Bronchial smooth muscle cell (primary cell): ENCODE measurements at places on chromosomes 1 and 21. TPM values are rescaled to one million over a fixed set of nuclear protein-coding genes. Genes with fewer than 3 reads are reported as not detected.

Gene CASQ1
- not detected in 2 replicates for total RNA-seq

Gene FCER1G
- not detected in 2 replicates for total RNA-seq

Gene IVL
- not detected in 2 replicates for total RNA-seq

Gene GJA9
- not detected in 2 replicates for total RNA-seq

Gene MORC3
- total RNA-seq: 29.8 and 34.8 TPM in 2 replicates

Gene PM20D1
- total RNA-seq: 0.09 TPM in 1 of 2 replicates, not detected in the other

Gene UBL4B
- total RNA-seq: under 0.01 and 0.09 TPM in 2 replicates

Gene CDC42SE1
- total RNA-seq: 23.6 and 24.7 TPM in 2 replicates

Gene TTLL7
- 12.9 and 14.5 TPM in 2 replicates for total RNA-seq

Gene EPHB2
- total RNA-seq: 37.2 and 42.3 TPM in 2 replicates

Gene SYCP1
- total RNA-seq: not detected in 2 replicates

Gene NTMT2
- not detected in 2 replicates for total RNA-seq

Gene CLDN8
- total RNA-seq: not detected in 2 replicates

Gene CD52
- total RNA-seq: not detected in 2 replicates

Gene FCRL1
- total RNA-seq: not detected in 2 replicates

Gene OR2T35
- total RNA-seq: not detected in 2 replicates

Gene SLC19A1
- 0.94 and 2.2 TPM in 2 replicates for total RNA-seq

Gene INSRR
- under 0.01 TPM in 1 of 2 replicates, not detected in the other for total RNA-seq

Gene CTSS
- 4.0 and 9.0 TPM in 2 replicates for total RNA-seq

Gene MROH7
- 0.16 and 1.6 TPM in 2 replicates for total RNA-seq

Gene PTPRU
- total RNA-seq: 7.8 and 15.8 TPM in 2 replicates

Gene CIART
- total RNA-seq: 2.7 and 4.9 TPM in 2 replicates

Gene PLPPR4
- total RNA-seq: 0.17 and 1.1 TPM in 2 replicates

Gene NUP133
- total RNA-seq: 22.0 and 27.3 TPM in 2 replicates

Gene OR6N1
- not detected in 2 replicates for total RNA-seq

Gene S100A7
- total RNA-seq: not detected in 2 replicates

Gene LMX1A
- not detected in 2 replicates for total RNA-seq

Gene C1QTNF12
- total RNA-seq: 2.1 and 2.8 TPM in 2 replicates

Gene MYBPH
- total RNA-seq: 0.16 and 0.26 TPM in 2 replicates

Gene SLFNL1
- 0.32 and 0.60 TPM in 2 replicates for total RNA-seq

Gene PCBP3
- total RNA-seq: 0.69 and 1.1 TPM in 2 replicates

Gene TMPRSS3
- total RNA-seq: not detected in 2 replicates

Gene SYDE2
- 2.7 and 7.3 TPM in 2 replicates for total RNA-seq

Gene SHE
- total RNA-seq: under 0.01 TPM in 2 replicates

Gene KANK4
- under 0.01 TPM in 1 of 2 replicates, not detected in the other for total RNA-seq

Gene CA6
- not detected in 2 replicates for total RNA-seq

Gene ELF3
- under 0.01 and 0.17 TPM in 2 replicates for total RNA-seq

Gene CRB1
- total RNA-seq: 0.26 and 0.47 TPM in 2 replicates
